ENCODE measurements at places on chromosomes 4 and X.

- no peak for DNase-seq
Observed at GRCh38 chrX:37959212-37960021, 46.9 kb upstream of the SYTL5 start.

DNA sequence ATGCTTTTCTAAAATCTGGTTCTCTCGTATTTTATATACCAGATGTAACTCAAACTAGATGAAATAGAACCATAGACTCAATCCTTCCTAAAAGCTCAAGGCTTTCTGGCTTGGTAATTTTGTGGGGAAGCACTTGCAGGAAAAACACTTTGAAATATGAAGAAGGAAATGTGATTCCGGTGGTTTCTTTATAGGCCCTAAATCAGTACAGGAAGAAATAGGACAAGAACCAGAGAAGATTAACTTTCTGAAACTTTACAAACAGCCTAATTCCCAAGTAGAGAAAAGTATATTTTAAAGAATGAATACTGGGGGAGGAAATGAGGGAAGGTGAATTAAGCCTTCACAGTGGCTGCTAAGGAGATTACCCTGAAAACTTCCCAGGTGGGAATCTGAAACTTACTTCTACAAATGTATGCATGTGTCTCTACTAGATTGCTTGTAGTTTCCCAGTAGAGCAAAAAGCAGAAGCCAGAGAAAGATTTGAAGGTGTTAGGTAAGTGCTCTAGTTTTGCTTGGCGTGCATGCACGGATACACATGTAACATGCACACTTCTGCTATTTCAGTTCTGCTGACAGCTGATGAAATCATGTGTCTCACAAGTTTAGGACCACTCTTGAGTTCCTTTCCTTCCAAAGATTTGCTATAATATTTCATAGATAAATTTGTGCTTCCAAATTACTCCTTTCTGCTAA, 92.1 kb downstream of the AFF1 start:
- DNase-seq = no peak

GRCh38 chr4:37892641-37893040, 1.8 kb downstream of the TBC1D1 start:
- peak; percentile 63 for DNase-seq

- DNase-seq = peak; percentile 66
Observed at GRCh38 chrX:1392376-1393068, 609 bp upstream of the SLC25A6 start.

DNA sequence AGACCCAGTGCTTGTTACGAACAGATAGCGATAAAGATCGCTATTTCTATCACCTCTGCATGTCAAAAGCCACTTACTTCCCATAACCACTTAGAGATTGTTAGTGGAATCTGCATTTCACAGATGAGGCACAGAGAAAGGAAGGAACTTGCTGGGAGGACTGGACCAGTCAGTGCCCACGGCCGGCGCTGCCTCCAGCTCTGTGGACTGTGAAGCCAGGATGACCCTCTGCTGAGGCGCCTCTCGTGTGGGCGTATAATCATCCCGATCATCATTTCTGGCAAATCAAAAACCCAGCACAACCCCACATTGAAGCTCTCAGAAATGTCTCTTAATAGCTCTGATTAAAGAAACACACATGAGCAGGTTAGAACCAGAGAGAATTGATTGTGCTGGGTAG, 61.5 kb upstream of the ADRA2C start:
- no peak for DNase-seq

DNA sequence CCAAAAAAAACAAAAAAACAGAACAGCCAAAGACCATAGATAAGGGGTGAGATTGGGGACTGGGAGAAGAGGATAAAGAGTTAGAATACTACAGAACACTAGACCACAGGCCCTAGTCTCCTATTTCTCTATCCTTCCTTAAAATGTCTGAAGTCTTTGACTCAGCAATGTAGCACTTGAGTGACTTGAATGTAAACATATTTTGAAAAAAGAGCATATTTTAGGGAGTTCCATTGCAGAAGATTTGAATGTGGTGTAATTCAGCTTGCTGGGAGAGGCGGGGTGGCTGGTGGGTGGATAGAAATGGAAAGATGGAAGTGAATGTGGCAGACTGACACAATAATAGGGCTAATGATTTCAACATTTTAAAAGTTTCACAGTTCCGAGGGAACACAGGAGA, 144.9 kb downstream of the CHIC2 start:
- no peak for DNase-seq

DNA sequence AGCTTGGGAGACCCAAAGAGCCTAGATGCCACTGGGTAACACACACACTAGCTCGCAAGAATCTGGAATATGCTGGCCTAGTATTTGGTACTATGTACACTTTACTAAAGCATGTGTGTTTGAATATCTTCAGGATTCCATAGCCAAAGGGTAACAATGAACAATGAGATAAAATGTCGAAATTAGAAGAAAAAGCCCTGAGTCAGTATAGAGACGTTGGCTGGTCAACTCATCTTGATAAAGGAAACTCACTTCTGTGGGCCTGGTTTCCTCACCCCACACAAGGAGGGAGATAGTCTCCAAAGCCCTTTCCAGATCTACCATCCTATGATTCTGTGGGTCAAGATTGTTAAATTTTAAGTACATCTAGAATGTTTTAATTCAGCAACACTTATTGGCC, 6.9 kb downstream of the ZDHHC9 start:
- DNase-seq = no peak

- no peak for DNase-seq
Observed at GRCh38 chr4:55979562-55979961, 30.8 kb downstream of the CEP135 start.

- no peak for DNase-seq
Observed at GRCh38 chr4:78693777-78694456, 82.2 kb upstream of the BMP2K start.

DNA sequence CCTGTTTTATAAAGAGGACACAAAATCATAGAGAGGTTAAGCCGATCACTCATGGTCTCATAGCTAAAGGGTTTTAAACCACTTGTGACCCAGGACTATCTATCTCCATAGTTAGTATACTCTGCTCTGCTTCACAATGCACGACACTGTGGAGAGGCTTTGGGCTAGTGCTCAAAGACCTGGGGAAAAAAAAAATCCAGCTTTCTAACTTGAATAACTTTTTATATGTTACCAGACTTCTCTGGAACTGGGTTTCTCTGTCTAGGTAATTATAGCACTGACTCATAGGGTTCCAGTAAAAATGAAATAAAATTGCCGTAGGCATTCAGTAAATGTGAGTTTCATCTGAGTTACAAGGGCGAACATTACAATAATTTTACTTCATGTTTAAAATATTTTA, 273.7 kb upstream of the TECRL start:
- DNase-seq = no peak

GRCh38 chrX:151699746-151700145, 4.5 kb downstream of the PRRG3 start:
- no peak for DNase-seq

DNA sequence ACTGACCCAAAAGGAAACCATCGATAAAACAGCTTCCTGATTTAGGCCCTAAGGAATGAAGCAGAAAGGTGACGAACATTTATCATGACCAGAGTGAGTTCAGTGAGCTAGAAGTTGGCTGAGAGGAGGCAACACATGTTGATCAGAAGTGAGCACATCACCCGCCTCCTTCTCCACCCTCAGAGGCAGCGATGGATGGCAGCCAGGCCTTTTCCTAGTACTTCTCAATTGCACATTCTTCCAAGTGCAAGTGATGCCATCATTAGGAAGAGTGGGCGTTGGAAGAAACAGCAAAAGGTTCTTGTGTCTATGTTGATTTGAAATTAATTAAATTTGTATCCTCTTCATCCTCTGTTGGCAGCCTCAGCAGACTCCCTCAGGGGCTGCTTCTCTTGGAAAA, 51.7 kb downstream of the TMEM154 start:
- no peak for DNase-seq

DNA sequence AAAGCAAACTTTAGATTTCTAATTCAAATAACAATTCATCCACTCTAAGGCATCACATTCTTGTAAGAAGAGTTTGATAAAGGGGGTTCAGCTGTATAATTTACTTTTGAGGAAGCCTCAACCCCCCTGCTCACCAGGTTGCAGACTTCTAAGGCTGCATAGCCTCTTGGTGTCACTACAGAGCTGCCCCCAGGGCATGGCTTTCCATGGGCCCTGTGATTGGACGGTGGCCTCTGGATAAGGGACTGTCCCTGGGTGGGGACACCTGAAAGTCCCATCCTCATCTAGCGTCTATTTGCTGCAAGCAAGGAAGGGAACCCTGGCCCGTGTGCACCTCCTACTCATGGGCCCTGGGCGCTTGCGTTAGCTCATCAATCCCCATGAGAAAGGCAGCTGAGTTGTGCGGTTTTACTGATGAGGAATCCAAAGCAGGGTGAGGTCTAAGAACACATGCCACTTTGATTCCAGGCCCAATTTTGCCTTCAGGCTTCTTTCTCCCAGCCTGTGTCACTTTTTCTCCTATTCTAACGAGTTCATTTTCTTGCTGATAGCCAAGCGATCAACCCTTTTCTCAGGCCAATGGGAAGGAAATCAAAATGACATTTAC, 51.8 kb downstream of the SCML1 start:
- no peak for DNase-seq

DNA sequence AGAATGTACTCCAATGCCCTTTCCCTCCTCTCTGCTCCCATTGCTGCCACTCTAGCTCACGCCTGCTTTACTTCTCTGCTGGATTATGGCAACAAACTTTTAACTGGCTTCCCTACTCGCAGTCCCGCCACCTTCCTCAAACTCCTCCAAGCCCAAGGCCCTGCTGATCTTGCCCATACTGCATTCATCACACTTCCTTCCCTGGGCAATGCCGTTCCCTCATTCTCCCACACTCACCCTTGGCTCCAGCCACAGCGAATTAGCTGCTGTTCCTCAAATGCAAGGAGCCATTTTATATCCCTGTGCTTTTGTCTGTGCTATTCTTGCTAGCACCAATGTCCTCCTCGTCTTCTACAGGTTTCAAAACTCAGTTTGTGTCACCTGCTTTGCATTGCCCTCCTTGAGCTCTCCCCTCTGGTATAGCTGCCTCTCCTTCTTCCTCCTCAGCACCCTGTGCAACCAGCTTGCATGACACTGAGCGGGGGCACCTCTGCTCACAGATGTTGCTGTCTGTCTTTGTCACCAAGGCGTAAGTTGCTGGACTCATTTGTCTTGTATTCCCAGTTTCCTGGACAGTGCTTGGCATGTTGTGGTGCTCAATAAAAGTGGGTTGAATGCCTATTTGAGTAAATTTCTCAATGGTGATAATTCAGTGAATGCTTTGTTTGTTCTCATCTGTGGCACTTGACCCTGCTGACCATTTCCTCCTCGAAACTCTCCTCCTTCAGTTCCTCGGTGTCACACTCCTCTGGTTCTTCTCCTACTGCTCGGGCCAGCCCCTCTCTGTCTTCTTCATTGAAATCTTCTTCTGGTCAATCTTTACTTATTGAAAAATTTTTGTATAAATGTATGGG, 22.4 kb upstream of the MGST2 start:
- DNase-seq = no peak

DNA sequence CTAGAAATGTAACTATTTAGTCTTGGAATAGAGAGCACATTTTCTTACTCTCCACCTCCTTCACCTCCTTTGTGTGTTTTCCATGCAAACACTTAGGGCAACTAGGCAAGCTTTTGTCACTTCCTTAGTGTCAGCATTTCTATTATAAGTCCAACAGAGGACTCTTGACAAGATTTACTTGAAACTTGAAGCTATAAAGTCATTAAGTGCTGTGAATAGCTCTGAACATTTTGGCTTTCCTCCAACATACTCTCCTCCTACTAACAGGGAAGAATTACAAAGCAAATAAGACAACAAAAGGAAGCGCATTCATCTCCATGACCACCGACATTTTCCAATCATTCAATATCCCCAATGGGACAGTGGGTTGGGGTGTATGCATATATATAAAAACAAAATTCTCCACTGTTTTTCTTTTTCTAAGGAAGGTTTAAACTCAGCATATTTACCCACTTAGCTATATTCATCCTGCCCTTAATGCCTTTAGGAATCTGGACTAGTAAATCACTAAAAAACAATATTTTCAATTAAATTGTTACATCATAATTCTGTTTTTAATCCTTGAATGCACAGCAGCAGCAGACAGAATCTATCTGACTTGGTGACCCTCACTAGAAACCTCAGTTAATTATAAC, 264.6 kb downstream of the SNCA start:
- DNase-seq = no peak

- no peak for DNase-seq
Observed at GRCh38 chrX:69362856-69363255, 141.3 kb upstream of the NALF2 start.
